ENCODE measurements at places on chromosomes 5 and 9.

DNA sequence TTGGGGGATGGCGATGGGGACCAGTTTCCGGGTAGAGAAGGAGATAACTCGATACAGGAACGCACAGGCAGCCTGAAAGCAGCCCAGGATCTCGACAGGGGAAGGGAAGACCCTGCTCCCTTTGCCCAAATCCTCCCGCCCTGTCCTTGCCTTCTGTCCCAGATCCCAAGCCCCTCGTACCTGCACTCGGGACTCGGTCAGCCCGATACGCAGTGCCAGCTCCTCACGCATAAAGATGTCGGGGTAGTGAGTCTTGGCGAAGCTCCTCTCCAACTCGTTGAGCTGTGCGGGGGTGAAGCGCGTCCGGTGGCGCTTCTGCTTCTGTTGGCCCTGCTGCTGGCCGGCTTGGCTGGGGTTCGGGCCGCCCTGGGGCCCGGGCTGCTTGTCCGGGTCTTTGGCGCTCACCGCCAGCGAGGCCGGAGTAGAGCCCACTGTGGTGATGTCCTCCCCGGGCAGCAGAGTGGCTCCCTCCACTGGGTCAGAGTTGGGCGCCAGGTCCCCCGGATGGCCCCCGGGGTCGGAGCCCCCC, 1.8 kb downstream of the OTP start:
- DNase-seq: no peak

DNA sequence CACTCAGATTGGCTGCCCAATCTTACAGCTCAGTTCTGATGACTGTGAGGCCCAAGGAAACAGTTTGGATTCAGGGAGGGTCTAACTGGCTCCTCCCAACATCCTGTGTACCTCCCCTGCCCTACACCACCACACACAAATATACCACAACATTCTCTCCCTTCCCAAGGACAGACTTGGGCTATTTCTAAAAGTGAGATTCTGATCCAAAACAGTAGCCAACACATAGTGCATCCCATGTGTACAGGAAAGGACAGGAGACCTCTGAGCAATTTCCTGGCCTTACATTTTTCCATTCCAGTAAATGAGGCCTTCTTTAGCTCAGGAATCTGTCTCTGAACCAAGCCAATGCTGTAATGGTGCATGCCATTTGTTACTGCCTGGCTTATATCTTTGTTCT, 20.8 kb downstream of the ZNF366 start:
- DNase-seq: no peak

DNA sequence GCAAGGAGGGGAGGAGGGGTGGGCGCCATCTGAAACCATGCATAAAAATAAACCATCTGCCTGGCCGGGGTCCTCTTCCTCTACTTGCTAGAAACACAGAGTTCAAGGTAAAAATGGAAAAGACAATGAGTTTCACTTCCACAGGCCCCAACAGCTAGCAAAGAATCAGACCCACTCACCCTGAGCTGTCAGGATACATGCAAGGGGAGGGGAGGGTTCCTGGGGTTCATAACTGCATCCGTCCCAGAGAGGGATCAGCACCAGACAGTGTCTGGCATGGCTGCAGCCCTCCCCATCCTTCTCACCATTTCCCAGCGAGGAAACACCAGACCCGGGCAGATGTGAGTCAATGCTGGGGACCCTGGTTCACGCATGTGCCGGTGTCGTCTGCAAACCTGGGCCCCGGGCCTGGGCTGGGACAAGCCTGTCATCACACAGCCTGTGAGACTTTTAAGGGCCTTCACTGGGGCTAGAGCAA, 55.4 kb downstream of the SEMA4D start:
- no peak for DNase-seq

DNA sequence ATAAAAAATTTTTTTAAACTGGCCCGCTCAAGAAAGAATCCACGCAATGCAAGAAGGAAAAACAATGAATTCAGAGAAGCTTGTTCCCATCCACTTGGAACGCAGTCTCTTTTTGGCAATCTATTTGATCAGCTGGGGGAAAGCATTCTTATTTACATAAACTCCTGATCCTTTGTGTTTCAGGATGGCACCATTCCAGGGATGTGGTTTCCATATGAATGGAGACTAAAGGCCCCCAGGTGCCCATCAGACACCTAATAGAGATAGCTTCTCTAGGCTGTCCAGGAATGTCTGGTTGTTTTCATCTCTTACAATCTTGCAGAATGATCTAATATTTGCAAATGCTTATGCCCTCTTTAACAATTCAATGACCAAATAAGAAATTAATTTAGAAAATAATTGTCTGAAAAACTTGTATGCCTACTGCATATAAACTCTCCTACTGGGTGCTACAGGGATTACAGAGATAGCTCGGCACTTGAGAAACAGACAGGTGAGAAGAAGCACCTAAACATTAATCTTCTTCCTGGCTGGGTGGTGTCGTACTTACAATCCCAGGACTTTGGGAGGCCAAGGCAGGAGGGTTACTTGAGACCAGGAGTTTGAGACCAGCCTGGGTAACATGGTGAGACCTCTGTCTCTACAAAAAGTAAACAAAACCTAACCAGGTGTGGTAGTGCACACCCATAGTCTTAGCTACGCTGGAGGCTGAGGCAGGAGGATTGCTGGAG, 3.0 kb upstream of the RASGRF2 start:
- DNase-seq: no peak

- no peak for DNase-seq
These were observed 4.8 kb downstream of the RETREG1 start for GRCh38 chr5:16612007-16612406.

DNA sequence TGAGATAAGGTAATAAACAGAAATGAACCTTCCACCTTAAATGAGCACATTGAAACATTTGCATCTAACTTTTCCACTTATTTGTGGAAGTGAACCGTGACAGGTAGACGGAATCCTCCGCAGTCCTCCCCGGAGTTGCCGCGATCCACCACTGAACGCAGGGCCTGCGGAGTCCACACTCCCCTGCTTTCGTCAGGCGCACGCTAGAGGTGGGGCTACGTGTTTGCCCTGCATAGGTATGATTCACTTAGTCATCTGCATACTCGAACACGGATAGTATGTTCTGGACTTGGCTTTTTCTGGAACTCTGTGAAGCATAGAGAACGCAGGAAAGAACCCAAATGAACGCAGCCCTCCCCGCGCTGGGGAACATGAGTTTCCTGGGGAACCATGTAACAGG, 272.8 kb upstream of the IRX4 start:
- DNase-seq: no peak

GRCh38 chr5:54823006-54823405, 162.4 kb downstream of the ESM1 start:
- no peak for DNase-seq

GRCh38 chr5:67010684-67011409, 185.8 kb downstream of the CD180 start:
- no peak for DNase-seq

DNA sequence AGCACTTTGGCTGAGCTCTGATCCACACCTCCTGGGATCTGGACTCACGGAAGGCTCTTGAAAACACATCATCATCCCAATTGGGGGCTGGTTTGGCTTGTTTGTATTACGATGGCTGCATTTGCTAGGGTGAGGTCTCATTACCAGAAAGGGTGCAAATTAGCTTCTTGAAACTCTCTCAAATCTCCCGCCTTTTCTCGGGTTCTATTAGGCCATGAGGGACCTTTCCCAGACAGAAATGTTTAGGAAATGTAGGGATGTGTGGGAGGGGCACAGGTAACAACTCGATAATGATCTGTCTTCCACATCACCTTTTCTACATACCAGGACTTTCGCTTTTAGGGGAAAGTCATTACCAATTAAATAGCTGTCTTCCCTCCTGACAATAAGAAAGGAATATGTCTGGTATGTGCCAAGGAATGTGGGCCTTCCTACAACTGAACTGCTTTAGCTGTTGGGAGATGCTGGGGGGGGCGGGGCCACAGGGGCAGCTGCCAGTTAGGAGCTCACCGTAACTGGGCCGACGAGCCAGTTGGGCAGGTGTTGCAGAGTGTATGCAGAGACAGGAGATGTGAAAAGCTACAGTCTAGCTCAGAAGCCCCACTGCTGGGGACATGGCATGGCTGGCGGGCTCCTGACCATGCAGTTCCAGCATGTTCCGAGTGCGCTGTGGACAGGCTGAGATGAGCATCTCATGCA, 71.2 kb downstream of the AK8 start:
- no peak for DNase-seq

- DNase-seq: no peak
These were observed 6.1 kb downstream of the CYSTM1 start for GRCh38 chr5:140181002-140181483.

DNA sequence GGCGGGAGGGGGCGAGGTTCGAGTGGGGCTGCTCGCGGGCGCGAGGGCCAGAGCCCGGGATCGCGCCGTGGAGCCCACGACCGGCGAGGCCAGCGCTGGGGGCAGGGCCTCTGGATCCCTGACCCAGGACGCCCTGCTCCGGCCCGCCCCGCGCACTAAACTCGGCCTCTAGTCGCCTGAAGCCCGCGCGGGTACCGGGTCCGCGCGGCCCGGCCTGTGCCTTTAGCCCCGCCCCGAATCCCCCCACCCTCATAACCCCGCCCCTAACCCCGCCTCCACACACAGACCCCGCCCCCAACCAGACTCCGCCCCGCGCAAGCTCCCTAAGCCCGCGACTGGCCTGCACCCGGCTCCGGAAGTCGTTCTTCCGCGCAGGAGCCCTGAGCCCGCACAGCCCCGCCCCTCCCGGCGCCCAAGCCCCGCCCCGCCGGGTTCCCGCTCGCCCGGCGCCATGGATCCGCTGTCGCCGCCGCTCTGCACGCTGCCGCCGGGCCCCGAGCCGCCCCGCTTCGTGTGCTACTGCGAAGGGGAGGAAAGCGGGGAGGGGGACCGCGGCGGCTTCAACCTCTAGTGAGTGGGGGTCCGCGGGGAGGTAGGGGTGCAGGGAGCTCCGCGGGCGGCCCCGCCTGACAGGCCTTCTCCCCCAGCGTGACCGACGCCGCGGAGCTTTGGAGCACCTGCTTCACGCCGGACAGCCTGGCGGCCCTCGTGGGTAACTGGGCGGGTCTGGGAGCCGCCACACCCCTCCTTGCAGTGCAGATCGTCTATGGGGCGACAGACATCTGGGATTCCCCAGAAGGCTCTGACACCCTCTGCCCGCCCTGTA, at the start of gene PAXX:
Gene PAXX, plus strand, starts transcription at position 430 of the 826 bp plus-strand sequence. Its CDS starts 22 bp downstream, at position 452.
- peak; percentile 81 for DNase-seq

DNA sequence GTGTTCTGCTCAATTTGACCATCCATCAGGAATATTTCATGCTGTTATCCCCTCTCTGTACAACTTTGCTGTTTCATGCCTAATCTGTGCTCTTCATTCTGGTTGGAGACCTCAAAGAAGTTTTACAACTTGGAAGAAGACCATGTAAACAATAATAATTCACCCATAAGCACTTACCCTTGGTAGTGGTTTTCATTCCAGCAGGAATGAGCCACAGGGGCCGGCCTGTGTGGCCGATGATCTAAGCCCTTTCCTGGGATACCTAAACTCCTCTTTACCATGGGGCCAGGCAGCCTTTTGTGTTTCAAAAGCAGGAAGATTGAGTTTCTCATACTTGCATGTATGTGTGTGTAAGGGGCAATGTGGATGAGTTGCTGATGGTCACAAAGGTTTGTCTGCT, 165.0 kb downstream of the FGF1 start:
- no peak for DNase-seq

GRCh38 chr5:19859020-19859419, 129.0 kb downstream of the CDH18 start:
- no peak for DNase-seq

- no peak for DNase-seq
These were observed 50.3 kb downstream of the ANKH start for GRCh38 chr5:14821100-14821845.

- DNase-seq: no peak
These were observed 5.4 kb downstream of the PHYKPL start for GRCh38 chr5:178227138-178227659.

GRCh38 chr5:171205375-171205774, 103.7 kb upstream of the TLX3 start:
- no peak for DNase-seq

GRCh38 chr9:26329974-26330373, 562.6 kb downstream of the CAAP1 start:
- no peak for DNase-seq

DNA sequence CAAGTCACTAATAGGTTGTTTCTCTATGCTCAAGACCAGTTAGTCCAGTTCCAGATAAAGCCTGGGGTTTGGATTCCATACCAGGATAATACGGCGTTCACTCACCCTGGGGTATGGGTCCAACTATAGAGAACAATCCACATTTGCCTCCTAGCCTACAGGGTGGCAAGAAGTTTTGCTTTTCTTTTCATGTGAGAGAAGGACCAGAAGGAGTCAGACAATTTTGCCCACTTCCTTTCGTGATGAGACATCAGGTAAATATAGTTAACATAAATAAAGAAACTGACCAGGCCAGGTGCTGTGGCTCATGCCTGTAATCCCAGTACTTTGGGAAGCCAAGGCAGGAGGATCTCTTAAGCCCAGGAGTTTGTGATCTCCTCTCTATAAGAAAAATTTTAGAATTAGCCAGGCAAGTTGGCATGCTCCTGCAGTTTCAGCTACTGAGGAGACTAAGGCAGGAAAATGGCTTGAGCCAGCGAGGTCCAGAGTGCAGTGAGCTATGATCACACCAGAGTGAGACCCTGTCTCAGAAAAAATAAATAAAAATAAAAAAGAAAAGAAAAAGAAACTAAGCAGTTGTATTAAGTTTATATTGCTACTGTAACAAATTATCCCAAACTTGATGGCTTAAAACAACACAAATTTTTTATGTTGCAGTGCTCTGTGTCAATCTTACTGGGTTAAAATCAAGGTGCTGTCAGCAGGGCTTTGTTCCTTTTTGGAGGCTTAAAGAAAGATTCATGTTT, 7.5 kb upstream of the REEP5 start:
- no peak for DNase-seq

DNA sequence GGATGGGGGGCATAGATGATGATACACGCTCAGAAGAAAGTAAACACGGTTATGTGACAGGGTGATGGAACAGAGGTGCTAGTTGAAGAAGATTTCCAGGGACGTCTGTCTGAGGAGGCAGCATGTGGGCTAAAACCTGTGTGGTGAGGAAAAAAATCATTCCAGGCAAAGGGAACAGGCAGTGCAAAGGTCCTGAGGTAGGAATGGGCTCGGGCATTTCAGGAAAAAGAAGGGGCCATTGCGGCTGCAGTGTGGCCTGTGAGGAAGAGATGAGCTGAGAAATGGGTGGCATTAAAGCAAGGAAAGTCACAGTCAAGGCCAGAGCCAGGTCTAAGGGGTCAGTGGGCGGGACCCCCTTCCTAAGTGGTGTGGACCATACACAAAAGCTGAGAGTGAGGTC, 18.2 kb downstream of the TSPAN17 start:
- no peak for DNase-seq

DNA sequence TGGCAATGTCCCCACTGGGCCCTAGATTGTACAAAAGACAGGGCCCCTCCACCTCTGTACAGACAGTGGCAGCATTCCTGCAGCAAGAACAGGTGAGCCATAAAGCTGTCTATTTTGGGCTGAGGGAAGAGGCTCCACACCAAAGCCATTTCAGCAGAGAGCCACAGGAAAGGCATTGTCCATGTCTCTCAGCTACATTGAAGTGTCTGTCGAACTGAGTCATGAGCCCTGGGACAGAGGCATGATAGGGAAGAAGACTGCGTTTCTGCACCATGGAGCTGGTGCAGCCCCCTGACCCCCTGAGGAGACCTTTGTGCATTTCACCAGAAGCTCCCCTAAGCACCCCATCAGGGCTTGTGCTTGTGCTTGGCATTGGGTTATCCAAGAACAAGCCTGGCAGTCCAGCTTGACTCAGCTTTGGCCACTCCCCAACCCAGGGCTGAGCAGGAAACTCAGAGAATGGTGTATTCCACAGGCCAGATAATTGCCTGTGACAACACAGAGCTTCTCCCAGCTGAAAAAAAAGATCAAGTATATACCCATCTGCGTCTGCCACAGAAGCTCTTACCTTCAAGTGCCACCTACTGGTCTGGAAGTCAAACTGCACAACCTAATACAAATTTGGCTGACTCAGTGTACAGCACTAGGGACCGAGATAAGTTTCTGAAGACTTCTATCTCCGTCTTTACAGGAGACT, 5.9 kb upstream of the FRMD3 start:
- DNase-seq: no peak
